ENCODE measurements at places on chromosomes 13 and 19.

DNA sequence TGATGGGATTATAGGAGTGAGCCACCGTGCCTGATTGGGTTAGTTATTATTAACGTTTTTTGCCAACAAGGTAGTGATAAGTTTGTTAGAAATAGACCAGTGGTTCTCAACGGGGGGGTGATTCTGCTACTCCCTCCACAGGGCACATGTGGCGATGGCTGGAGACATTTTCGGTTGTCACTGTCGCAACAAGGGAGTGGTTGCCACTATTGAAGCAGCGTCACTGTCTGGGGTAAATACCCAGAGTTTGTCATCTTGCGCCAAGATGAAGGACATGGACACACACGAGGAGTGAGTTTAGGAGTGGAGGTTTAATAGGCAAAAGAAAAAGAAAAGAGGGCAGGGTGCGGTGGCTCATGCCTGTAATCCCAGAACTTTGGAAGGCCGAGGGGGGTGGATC lies 18.9 kb downstream of the ADGRE3 start:
- no peak for DNase-seq

DNA sequence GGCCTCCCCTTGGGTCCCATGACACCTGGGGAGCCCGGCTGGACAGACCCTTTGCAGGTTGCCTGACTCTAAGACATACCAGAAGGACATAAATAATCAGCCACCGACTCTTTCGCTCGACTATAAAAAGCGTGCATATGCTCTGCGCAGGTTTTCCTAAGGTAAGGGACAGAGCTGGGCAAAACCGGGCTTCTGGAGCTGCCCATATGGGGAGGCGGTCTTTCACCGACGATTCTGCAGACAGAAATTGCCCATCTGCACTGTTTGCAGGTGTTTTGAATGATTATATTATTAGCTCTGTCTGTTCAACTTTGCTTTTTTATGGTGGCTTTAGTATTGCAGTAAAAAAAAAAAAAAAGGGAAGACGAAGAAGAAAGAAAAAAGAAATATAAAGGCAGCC lies 347.2 kb downstream of the TSHZ3 start:
- DNase-seq: no peak

GRCh38 chr13:26054896-26055295 lies 3.1 kb upstream of the SHISA2 start:
- no peak for DNase-seq

DNA sequence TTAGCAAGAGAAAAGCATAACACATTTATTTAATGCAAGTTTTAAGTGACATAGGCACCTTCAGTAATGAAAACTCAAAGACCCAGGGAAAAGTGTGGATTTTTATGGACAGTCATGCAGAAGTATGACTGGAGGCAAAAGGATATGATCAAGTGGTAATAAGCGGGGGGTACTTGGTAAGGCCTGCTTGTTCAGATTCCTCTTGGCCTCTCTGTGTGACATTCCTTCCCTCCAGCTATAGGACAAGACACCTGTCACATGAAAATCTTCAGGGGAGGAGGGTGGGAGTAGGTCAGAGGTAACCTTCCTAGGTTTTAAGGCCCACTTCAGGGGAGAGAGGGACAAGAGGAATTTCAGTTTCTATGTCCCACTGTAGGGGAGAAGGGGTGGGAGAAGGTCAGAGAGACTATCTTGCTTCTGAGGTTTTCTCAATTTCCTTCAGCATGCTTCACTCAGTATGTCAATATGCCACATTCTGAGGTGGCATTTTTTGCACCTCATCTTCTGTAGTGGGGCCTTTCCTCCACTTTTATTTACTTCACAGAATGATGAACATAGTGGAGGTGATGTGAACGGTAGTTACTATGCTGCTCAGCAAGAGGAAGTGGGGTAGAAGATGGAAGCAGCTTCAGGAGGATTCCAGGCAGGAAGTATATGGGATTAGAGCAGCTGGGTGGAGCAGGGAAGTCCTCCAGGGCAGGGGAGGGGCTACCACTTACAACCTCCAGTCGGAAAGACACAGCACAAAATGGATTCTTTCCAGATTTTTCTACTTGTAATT lies 73.2 kb upstream of the RFC3 start:
- DNase-seq: no peak

GRCh38 chr13:29140277-29140676 lies 320.1 kb downstream of the MTUS2 start:
- no peak for DNase-seq

DNA sequence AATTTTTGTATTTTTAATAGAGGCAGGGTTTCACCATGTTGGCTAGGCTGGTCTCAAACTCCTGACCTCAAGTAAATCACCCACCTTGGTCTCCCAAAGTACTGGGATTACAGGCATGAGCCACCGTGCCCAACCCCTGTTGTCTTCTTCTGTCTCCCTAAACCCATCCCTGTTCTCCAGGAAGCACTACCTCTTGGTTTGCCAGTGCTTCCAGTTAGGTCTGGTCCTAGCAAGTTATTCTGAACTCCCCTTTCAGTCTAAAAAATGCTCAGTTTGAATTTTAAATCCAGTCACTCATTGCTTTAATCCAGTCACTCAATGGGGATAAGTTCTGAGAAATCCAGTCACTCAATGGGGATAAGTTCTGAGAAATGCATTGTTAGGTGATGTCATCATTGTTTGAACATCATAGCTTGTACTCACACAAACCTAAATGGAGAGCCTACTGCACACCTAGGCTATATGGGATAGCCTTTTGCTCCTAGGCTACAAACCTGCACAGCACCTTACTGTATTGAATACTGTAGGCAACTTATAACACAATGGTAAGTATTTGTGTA lies 8.0 kb upstream of the ATP4A start:
- DNase-seq: no peak

DNA sequence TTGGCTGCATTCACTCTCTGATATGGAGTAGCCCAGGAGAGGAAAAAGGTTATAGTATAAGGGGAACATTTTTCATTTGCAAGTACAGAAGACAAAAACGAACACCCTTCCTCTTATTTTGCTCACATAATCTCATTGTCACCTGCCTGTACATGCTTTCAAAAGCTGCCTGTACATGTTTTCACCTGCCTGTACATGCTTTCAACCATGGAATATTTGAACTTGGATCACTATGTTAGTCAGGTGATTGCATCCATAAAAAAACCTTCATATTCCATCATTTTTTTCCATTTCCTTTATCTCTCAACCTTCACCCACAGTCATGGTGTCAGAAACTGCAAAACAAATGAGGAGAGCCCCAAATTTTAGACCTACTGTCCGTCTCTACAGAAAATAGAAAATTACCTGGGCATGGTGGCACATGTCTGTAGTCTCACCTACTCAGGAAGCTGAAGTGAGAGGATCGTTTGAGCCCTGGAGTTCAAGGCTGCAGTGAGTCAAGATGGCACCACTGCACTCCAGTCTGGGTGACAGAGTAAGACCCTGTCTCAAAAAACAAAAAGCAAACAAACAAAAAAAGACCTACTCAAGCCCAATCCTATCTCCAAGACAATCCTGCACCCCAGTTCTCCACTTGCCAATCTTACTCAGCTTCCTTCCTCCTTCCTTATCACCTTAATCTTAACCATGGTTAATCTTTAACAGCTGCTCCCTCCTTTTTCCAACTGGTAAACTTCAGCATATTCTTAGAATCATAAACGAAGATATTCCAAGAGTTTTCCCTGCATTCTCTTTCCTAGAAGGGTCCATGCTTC lies 11.6 kb downstream of the IGFL2 start:
- no peak for DNase-seq

DNA sequence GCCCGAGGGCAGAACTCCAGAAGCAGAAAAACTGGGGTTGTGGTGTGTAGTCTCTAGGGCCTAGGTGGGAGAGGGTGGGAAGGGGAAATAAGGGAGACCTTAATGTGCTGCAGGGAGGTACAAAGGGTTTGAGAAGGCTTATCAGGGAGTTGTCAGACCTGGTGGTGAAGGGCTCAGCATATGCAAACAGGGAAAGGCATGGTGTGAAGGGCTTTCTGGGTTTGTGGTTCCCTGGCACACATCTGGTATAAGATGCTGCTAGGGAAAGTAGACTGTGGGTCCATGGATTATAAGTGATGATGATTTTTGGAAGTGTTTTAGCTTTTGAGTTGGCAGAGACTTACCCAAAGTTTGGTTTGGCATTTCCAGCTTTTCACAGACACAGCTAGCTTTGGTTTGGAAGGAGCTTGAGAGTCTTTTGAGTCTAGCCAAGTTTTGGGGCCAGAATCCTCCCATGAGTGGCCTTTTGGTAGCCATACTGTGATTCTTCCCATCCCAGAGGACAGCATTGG lies 2.2 kb downstream of the TRIM28 start:
- DNase-seq: no peak

GRCh38 chr13:37984357-37984756 lies 114.8 kb upstream of the TRPC4 start:
- no peak for DNase-seq

GRCh38 chr19:2227415-2228156 lies 8.5 kb downstream of the PLEKHJ1 start:
- DNase-seq: peak; percentile 70

- no peak for DNase-seq
Observed at GRCh38 chr13:41282129-41282571, 18.8 kb upstream of the MTRF1 start.

DNA sequence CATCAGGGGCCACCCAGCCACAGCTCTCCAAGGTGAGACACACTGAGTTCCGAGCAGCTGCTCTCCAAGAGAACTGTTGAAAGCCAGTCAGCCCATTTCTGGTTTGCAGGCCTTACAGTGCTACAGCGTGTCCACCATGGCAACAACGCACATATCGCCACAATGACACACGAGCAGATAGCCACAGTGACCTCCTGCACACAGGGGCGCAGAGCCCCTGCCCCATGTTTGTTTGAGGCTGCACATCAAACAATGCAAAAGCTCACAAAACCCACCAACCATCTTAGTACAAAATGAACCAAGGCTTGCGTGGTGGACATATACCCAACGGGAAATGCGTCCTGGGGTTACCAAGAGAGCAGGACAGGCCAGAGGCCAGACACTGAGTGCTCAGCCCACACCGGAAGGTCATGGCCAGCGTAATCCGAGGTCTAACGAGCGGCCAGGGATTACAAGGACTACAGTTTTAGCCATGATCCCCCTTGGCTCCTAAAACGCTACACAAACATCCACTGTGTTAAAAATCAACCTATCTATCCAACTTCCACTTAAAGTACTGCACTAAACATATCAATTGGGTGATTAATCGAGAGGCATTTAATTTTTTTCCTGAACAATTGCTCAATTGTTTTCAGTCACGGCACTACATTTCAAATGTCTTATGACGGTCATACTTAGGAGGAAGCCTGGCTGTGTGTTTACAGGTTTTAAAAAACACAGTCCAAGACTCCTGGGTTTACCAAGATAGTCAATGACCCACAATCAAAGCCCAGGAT lies 56.0 kb downstream of the STK24 start:
- DNase-seq: no peak

- no peak for DNase-seq
Observed at GRCh38 chr19:15831626-15832025, 16.2 kb upstream of the OR10H1 start.

DNA sequence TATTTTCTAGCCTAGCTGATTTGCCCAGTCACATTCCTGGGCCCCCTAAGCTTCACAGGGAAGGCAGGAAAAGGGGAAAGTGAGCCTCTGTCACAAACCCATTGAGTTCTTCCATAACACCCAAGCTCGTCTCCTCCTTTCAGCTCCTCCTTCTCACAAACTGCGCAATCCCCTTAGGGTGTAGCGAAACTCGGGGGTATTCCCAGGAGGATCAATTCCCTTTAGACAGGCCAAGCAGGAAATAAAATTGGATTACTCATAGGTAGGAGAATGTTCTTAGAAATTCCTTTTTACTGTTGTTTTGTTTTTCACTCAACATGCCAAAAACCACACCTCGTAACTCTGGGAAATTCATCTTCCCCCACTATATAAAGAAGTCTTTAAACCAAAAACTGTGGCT lies 139.3 kb downstream of the IRS2 start:
- DNase-seq: no peak

DNA sequence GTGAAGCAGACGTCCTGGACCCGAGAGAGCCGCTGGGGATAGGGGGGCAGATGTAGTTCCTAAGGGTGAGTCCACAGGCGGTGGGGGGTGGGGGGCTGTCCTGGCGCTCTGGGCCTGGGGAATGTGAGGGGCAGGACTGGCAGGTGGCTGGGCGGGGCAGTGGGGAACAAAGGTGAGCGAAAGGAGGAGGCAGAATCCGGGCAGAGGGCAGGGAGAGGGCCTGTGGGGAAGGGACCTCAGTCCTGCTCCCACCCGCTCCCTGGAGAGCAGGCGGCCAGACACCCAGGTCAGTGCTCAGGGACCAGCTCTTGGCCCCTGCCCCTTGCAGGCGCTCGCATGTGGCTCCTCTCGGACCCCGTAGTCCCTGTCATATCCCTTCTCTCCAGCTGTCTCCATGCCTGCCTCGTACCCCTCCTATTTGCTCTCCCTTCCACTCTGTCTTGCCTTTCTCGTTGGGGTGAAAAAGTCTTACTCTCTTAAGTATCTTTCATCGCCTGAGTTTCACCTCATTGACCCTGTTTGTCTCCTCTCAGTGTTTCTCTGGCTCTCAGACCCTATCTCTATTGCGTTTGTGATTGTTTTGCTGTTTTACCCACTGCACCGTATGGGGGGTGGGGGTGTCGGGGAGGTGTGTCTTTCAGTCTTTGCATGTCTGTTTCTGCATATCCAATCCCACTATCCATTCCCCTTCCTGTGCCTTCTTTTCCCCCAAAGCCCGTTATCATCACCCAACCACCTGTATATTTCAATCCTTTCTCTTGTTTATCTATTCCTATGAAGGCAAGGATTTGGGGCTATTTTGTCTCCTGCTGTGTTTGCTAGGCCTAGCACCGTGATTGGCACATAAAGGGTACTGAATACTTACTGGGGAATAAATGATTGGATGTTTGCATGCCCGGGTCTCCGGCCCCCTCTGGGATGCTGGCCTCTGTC lies 5.8 kb downstream of the SPHK2 start:
- no peak for DNase-seq

GRCh38 chr19:14764401-14764800 lies 14.0 kb downstream of the ADGRE2 start:
- no peak for DNase-seq

- no peak for DNase-seq
Observed at GRCh38 chr13:70385852-70386251, 277.6 kb upstream of the KLHL1 start.

DNA sequence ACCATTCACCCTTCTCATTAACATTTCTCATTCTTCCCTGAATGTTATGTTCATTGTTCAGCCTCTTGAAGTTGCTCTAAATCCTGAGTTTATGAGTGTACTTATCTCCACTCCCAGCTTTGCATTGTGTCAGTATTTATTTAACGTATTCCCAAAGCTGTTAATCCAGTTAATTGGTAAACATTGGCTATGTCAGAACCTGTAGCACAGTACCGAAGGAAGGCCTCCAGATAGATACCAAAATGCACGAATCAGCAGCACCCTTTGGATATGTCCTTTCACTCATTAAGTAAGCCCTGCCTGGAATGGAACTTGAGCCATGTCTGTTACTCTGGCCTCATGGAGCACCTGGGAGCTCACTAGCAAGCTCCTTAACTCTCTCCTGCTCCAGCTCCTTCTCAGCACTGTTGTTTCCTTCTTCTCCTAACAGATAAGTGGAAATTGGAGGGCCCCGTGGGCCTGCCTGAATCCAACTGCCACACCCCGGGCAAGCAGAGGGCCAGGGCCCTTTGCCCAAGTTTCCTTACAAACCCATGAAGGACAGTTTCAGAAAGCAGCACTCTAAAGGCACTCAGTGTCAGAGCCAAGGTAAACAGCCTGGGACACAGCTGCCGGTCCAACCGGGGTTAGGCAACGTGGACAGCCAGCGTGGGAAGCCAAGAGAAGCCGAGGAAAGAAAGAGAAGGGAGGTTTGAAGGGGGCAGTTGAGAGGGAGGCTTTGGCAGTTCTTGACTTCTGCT lies 155.0 kb upstream of the SERP2 start:
- DNase-seq: no peak

GRCh38 chr13:37613236-37613635 lies 14.7 kb upstream of the POSTN start:
- DNase-seq: no peak

GRCh38 chr13:114235697-114236096 lies 1.0 kb downstream of the CDC16 start:
- DNase-seq: no peak
